ENCODE measurements at places on chromosomes 1 and 21.

DNA sequence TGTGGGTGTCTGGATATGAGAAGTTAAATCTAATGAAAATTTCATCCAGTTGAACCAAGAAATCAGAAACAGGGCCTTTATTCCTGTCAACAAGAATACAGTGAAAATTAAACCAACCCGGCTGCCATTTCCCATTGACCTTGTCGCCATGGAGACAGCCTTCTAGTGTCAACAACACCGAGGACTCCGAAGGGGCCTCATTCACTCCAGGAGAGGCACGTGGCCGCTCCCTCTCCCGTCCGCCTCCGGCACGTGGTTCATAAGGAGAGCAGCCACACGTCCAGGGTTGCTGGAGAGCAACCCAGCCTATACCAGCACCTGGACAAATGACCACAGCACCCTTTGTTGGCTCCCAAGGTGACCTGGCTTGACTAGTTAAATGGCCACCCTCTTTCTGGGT, 120.3 kb upstream of the VAMP3 start:
- no peaks in the 10 kb centered on the region for H3K36me3 ChIP-seq
- H3K4me3 ChIP-seq: no peak overlapping the region
- H3K27ac ChIP-seq: no peak overlapping the region
- no peak for DNase-seq

GRCh38 chr1:245814651-245815050, 659.9 kb downstream of the KIF26B start:
- no peak for DNase-seq
- H3K27me3 ChIP-seq: no peaks in the 10 kb centered on the region
- H3K27ac ChIP-seq: no peak overlapping the region
- H3K4me3 ChIP-seq: no peak overlapping the region

DNA sequence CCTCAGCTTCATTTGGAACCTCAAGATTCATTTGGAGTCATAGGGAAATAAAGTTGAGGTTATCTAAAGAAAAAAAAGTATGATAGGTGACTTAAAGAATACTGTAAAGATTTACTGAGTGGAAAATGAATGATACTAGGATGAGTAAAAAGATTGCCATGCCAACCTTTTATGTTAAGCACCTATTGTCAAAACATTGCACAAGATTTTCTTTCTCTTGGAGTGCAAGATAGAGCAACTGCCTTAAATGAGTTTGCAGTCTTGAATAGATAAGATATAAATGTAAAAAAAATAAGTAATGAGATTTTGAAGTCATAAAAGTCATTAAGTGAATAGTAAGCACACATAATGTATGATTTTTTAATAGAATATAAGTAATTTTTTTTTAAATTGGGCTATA, 5.1 kb upstream of the ANGPTL1 start:
- H3K27me3 ChIP-seq: no peaks in the 10 kb centered on the region
- peaks cover 39% of the 10 kb centered on the region for H3K36me3 ChIP-seq
- no peak for DNase-seq
- no peaks in the 10 kb centered on the region for H3K4me1 ChIP-seq
- H3K4me3 ChIP-seq: no peak overlapping the region

DNA sequence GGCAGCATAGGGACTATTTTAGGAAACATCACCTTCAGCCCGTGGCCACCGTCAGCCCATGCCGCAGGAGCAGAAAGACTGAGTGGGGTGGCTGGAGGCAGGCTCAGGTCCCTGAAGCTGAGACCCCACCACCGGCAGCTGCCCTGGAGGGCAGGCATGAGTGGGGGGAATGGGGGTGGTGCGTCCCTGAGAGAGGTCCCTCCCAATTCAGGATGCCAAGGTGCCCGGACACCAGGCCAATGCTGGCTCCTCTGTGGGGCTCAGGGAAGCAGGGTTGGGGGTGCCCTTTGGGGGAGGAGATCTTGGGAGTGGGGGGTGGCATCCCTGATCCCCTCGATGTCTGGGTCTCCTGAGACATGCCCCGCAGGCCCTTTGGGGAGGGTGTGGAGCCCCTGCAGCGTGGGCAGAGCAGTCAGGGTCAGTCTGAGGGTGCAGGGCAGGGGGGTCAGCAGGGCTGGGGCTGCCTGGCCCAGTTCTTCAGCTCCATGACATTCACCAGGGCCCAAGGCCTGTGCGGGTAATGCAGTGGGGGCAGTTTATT, 998 bp upstream of the TTC34 start:
- no peak overlapping the region for H3K4me3 ChIP-seq
- H3K27me3 ChIP-seq: no peaks in the 10 kb centered on the region
- no peak for DNase-seq
- no peak overlapping the region for H3K27ac ChIP-seq
- no peaks in the 10 kb centered on the region for H3K36me3 ChIP-seq
- H3K4me1 ChIP-seq: no peaks in the 10 kb centered on the region

DNA sequence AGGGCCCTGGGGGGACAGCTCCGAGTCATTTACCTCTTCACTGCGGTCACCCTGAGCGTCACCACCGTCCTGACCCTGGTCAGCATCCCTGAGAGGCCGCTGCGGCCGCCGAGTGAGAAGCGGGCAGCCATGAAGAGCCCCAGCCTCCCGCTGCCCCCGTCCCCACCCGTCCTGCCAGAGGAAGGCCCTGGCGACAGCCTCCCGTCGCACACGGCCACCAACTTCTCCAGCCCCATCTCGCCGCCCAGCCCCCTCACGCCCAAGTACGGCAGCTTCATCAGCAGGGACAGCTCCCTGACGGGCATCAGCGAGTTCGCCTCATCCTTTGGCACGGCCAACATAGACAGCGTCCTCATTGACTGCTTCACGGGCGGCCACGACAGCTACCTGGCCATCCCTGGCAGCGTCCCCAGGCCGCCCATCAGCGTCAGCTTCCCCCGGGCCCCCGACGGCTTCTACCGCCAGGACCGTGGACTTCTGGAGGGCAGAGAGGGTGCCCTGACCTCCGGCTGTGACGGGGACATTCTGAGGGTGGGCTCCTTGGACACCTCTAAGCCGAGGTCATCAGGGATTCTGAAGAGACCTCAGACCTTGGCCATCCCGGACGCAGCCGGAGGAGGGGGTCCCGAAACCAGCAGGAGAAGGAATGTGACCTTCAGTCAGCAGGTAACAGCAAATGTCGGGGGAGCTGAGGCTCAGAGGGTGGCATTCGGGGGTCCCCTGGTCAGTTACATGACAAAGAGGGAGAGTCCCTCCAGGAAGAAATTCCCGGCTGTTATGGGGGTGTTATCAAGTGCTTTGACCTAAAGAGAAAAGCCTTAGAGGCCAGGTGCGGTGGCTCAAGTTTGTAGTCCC, 12.6 kb downstream of the SLC45A1 start:
- H3K27me3 ChIP-seq: no peaks in the 10 kb centered on the region
- peaks cover 6% of the 10 kb centered on the region for H3K4me1 ChIP-seq
- H3K27ac ChIP-seq: no peak overlapping the region
- H3K4me3 ChIP-seq: no peak overlapping the region

DNA sequence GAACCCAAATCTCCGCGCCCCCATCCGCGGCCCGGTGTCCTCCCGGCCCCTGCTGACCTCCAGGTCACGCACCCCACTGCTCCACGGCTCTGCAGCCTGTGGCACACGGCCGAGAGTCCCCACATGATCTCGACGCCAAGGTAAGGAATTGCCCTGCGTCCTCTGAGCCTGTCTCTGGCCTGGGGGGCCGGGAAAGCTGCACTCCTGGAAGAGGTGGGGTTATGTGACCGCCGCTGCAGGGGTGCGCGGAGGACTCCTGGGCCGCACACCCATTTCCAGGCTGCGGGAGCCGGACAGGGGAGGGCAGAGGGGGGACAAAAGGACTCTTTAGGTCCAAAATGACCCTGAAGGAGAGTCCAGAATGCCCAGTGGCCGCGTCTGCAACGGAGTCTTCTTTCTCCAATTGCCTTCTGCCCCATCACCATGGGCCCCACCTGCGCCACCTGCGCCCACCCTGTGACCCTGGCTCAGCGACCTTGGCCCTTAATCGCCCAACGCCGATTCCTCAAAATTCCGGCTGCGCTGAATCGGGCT, 997 bp upstream of the SIM2 start:
- H3K27me3 ChIP-seq: peaks cover 97% of the 10 kb centered on the region
- H3K36me3 ChIP-seq: no peaks in the 10 kb centered on the region
- H3K4me3 ChIP-seq: peak overlapping the region; percentile 70
- no peak for DNase-seq
- H3K4me1 ChIP-seq: peaks cover 58% of the 10 kb centered on the region
- H3K27ac ChIP-seq: no peak overlapping the region

- H3K4me1 ChIP-seq: no peaks in the 10 kb centered on the region
- no peaks in the 10 kb centered on the region for H3K27me3 ChIP-seq
- no peak overlapping the region for H3K4me3 ChIP-seq
- H3K36me3 ChIP-seq: no peaks in the 10 kb centered on the region
- no peak for DNase-seq
Measured at GRCh38 chr1:65830306-65830705, 37.6 kb downstream of the PDE4B start.

All from mesenchymal stem cell (in vitro differentiated cells and primary cell).